Pulmonary artery endothelial cell (primary cell): ENCODE measurements at places on chromosomes 7 and 10. TPM values are rescaled to one million over a fixed set of nuclear protein-coding genes. Genes with fewer than 3 reads are reported as not detected.

Gene PDLIM1
- total RNA-seq, result 46.5 and 58.0 TPM in 2 replicates

Gene OR2A14
- total RNA-seq, result not detected in 2 replicates

Gene WEE2
- total RNA-seq, result not detected in 2 replicates

Gene MLXIPL
- not detected in 2 replicates for total RNA-seq

Gene PEX1
- total RNA-seq, result 9.4 and 12.8 TPM in 2 replicates

Gene DENND2A
- 0.04 and 0.07 TPM in 2 replicates for total RNA-seq

Gene VSTM4
- 0.26 and 0.32 TPM in 2 replicates for total RNA-seq

Gene NPSR1
- not detected in 2 replicates for total RNA-seq

Gene ABCA13
- not detected in 2 replicates for total RNA-seq

Gene PON3
- 0.04 and 0.20 TPM in 2 replicates for total RNA-seq

Gene PRSS37
- not detected in 2 replicates for total RNA-seq

Gene TASOR2
- 65.3 and 88.2 TPM in 2 replicates for total RNA-seq

Gene SPDYE9
- not detected in 2 replicates for total RNA-seq

Gene ADK
- 47.8 and 63.2 TPM in 2 replicates for total RNA-seq

Gene SLC13A1
- total RNA-seq, result not detected in 2 replicates

Gene EPHA1
- total RNA-seq, result under 0.01 and 0.07 TPM in 2 replicates

Gene PIP
- not detected in 2 replicates for total RNA-seq

Gene VAX1
- total RNA-seq, result not detected in 2 replicates

Gene PPP1R3A
- total RNA-seq, result not detected in 2 replicates

Gene AKR1C8
- total RNA-seq, result not detected in 2 replicates

Gene C10orf105
- total RNA-seq, result not detected in 2 replicates
